Stimulated activated CD4-positive, alpha-beta T cell treated with anti-CD3 and anti-CD28 coated beads, Interleukin-12 subunit alpha, Interleukin-12 subunit beta, amount 100 ng/mL, for 48 hours (primary cell): ENCODE measurements at places on chromosomes 2 and 18.

DNA sequence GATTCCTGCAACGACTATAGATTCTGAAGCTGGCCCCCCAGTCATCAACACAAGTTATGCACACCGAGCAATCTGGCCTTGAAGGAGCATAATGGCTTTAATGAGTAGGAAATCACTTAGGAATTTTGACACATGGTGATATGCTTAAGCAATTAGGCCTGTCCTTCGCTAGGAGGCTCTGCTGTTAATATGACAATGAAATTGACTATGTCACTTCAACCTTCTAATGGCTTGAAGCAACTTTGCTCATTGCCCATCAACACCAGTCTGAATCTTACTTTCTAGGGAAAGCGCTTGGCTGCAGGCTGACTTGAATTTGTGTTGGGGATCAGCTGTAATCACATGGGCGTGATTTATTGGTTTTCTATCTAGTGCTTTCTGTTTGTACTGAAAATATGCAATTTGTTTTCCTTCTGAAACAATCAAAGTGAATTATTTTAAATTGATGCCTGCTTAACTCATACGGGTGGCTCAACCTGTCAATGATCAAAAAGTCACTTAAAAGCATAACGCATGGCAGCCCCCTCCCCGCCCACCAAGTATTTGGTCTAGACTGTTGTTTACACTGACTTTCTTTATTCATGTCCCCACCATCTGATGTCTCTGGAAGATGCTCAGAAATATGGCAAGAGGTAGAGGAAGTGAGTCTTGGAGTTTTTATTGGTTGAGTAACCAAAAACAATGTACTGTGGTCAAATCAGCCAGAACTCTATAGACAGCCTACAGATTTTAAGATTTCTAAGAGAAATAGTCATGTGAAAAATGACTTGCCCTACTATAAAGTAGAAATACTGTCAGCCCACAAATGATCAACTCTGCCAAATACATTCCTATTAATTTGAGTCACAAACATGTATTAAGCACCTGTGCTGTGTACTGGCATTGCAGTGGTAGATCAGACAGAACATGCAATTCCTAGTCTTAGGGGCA is 344.9 kb downstream of the RBM43 start:
- no peak for DNase-seq

GRCh38 chr18:80012714-80013113 is 21.5 kb upstream of the RBFA start:
- no peak for DNase-seq

- no peak for DNase-seq
These were observed 126.2 kb downstream of the FSHR start for GRCh38 chr2:49028101-49028500.

GRCh38 chr2:96135621-96136020 is 2.7 kb downstream of the ASTL start:
- no peak for DNase-seq
